ENCODE measurements at places on chromosomes 6 and 20.

- DNase-seq: no peak
Measured at GRCh38 chr6:149368065-149368464, 32.0 kb upstream of the SUMO4 start.

- DNase-seq: no peak
Measured at GRCh38 chr6:125639466-125640020, 109.9 kb upstream of the HEY2 start.

GRCh38 chr6:24683297-24684296, 16.7 kb downstream of the ACOT13 start:
- DNase-seq: no peak

GRCh38 chr6:71480577-71480976, 192.0 kb downstream of the OGFRL1 start:
- DNase-seq: no peak

- DNase-seq: no peak
Measured at GRCh38 chr6:82248273-82248735, 760 bp upstream of the IBTK start.

GRCh38 chr6:158002951-158003853, 21.5 kb downstream of the SYNJ2 start:
- DNase-seq: no peak

DNA sequence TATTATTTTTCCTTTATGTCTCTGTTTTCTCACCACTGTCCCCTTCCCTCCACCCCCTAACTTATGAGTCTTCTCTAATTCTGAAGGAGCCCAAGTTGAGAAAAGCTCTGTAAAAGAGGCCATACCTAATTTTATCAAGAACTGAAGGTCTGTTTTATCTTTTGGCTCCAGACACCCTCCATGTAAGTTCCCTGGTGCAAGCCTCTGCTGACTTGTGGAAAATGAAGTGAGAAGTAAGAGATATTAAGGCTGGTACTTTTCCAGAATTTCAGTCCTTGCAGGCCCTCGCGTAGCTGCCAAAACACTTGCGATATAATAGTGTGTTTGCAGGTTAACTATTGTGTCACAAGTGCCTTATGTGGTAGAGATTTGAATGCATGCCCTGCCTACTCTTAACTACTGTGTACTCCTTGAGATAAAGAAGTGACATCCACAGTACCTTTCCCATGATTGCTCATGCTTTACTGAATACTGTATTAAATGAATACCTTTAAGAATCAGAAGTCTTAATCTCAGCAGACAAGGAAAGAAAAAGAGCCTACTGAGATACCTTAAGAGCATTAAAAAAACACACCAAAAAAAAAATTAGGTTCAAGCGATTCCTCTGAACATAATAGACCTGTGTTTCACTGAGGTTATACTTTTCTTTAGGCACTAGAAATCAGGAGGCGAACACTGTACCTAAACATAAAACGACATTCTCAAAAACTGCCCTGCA, 143.6 kb upstream of the ZNF184 start:
- DNase-seq: no peak

- DNase-seq: no peak
Measured at GRCh38 chr6:37305841-37306425, 47.9 kb upstream of the RNF8 start.

DNA sequence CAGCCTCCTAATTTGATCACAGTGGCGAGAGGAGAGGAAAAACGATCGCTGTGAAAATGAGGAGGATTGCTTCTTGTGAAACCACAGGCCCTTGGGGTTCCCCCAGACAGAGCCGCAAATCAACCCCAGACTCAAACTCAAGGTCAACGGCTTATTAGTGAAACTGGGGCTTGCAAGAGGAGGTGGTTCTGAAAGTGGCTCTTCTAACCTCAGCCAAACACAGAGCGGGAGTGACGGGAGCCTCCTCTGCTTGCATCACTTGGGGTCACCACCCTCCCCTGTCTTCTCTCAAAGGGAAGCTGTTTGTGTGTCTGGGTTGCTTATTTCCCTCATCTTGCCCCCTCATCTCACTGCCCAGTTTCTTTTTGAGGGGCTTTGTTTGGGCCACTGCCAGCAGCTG, 28.7 kb downstream of the SAYSD1 start:
- DNase-seq: no peak

GRCh38 chr6:65199683-65200082, 507.3 kb downstream of the EYS start:
- DNase-seq: no peak

DNA sequence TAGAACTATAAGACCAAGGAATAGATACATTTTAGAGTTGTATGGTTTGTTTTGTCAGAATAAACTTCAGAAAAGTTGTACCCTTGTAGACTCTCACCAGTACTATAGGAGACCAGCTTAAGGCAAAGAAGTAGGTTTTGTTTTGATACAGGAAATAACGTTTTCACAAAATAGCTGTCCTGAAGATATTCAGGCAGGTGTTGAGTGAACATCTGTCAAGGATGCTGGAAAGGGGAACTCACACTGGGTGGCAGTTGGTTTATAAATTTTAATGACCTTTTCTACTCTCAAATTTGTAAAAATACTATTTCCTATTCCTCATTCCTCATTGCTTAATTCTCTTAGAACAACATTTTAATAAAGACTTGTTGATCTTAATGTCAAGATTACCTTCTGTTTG, 174.0 kb upstream of the MAN1A1 start:
- no peak for DNase-seq

GRCh38 chr20:62925420-62926228, 681 bp downstream of the DIDO1 start:
- no peak for DNase-seq

- no peak for DNase-seq
Measured at GRCh38 chr20:62522748-62523396, 47.1 kb upstream of the GATA5 start.

DNA sequence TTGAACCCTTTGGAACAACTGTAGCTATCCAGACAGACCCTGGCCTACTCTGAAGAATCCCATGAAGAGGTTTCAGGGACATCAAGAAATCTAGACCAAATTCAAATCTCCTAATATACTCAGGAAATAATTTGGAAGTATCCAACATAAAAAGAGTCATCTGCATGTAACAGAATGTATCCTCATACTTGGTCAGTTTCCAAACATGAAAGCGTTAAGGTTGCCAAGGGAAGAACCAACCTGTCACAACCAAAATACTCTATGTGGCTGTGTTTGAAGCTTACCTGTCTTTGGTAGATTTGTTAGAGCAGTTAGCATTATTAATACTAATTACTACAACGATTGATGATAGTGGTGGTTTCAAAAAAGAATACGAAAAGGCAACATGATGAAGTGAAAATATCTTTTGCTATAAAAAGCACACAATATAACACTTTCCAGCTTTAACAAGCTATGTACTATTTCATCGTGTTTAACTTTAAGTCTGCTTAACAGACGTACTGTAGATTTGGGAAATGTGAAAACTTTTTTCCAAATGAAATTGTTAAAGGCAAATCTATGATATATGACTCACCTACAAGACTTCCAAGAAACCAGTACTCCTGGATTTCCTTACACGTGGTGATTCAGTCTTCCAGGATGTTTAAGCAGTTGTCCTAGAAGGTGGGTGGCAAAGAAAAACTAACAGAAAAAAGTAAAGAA, 46.6 kb upstream of the ENPP1 start:
- no peak for DNase-seq

DNA sequence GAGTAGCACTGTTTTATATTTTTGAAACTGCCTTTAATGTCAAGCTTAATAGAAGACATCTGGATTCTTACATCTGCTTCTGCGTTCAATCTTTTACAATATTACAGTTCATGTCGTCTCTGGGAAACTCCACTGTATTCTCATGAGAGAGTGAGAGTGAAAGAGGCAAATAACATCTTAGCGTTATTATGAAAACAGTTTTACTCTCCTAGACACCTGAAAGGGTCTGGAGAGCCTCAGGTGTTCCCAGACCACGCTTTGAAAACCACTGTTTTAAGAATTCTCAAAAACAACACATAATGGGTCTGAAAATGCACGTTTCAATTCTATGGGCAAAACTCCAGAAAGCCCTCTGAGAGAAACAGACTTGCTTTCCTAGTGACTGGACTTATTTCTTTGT, 63.3 kb downstream of the ARHGAP18 start:
- no peak for DNase-seq

DNA sequence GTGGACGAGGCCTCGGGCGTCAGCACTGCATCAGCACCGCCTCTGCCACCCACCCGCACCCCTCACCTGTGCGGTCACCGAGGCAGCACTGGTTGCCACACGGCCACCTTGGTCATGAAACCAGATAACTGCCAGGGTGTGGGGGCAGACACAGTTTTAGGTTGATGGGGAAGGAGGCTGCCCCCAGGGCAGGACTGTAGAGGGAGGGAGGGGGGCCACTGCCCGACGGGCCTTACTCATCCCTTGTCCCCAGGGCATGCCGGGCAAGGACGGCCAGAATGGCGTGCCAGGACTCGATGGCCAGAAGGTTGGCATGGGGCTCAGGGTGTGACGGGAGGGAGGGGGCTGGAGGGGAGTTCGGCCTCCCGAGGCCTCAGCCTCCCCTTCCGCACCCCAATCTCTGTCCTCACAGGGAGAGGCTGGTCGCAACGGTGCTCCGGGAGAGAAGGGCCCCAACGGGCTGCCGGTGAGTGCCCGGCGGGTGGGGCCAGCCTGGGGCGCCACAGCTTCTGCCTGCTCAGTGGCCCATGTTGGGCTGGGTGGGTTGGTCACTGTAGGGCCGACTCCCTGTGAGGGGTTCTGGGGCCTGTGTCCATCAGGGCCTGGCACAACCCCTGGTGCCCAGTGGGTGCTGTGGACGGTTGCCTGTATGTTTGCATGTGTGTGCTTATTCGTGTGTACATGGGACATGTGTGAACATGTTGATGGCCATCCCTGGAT, 11.8 kb downstream of the COL9A3 start:
- DNase-seq: no peak

DNA sequence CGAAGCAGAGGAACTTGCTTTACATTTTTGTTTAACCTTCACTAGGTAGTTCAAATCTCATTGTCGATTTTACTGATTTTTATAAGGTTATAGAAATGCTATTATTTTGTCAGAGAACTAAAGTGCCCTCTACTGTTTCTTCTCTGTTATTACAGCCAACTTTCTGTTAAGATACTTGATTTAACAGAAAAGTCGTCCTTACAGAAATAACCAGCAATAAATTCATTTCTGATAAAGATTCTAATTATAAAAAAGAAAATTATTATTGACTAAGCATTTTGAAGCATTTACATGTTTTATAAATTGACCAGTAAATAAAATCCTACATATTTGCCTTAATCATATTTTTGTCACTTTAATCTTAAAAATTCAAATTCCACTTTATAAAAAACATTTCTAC, 60.8 kb downstream of the OGFRL1 start:
- no peak for DNase-seq

- peak; percentile 82 for DNase-seq
Measured at GRCh38 chr6:15464211-15464725, 198.6 kb downstream of the DTNBP1 start.

DNA sequence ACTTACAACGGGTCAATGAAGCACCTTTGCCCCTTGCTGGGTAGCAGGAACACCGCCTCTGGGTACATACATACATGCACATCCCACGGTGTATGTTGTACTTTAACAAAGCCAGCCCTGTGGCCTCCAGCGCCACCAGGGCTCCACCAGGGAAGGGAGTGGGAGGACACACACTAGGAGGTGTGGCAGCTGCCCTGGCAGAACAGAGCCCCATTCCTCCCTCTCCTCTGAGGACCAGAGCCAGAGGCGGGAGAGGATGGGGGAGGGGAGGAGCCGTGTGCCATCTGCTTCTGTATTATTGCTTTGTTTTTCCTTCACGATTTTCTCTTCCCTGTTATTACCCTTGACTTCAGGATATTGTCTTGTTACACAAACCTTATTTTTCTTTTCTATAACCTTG, 105.8 kb upstream of the TRAF3IP2 start:
- DNase-seq: no peak

GRCh38 chr6:30932665-30933365, 845 bp upstream of the SFTA2 start:
- DNase-seq: no peak

DNA sequence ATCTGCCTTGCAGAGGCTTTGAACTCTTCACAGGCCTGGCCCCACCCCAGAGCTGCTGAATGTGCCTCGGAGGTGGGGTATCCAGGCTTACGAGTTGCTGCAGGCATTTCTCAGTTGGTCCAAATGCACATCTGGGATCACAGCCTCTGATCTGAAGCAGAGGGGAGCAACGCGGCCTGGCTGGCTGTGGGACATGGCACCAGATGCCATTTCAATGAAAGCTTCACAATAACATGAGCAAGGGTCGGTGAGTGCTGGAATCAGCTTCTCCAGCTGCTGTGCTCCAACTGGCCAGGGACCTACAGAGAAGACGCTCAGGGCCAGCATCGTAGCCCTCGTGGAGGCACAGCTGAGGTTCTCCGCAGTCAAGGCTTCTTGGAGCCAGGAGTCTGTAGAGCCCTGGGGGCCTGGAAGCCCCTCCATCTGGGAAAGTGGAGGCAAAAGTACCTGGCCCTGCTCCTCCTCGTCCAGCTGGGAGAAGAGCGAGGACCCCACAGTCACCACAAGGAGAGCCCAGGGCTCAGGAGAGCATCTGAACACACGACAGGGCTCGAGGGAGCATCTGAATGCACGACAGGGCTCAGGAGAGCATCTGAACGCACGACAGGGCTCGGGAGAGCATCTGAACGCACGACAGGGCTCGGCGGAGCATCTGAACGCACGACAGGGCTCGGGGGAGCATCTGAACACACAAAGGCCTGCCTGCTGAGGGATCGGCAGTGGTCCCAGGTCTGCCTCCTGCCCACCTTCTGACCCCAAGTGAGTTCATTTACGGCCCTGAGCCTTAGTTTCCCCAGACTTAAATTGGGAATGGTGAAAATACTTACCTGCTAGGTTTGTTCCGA, 165.2 kb downstream of the DLL1 start:
- peak; percentile 93 for DNase-seq

DNA sequence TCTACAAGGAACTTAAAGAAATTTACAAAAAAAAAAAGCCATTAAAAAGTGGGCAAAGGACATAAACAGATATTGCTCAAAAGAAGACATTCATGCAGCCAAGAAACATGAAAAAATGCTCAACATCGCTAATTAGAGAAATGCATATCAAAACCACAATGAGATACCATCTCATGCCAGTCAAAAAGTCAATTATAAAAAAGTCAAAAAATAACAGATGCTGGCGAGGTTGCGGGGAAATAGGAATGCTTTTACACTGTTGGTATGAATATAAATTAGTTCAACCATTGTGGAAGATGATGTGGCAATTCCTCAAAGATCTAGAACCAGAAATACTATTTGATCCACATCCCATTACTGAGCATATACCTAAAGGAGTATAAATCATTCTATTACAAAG, 411.9 kb upstream of the MARCKS start:
- DNase-seq: no peak

DNA sequence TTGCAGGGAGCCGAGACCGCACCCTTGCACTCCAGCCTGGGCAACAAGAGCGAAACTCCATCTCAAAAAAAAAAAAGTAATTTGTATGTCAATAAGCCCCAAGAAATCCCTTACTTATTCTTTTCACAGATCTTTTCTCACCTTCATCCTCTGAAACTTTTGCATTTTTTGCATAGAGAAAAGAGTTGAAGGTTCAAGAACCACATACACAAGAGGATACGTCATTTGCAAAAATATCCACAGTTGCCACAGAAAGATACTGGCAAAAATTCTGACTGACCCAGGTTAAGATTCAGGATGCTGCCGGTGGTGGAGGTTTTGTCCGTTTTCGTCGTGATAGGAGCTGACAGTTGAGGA, 94.5 kb downstream of the ZMYND8 start:
- no peak for DNase-seq

- no peak for DNase-seq
Measured at GRCh38 chr20:14507711-14508110, 170.3 kb upstream of the FLRT3 start.

GRCh38 chr20:49313283-49313682, 35.4 kb upstream of the ZNFX1 start:
- DNase-seq: no peak

Data from vagina (tissue), 2 donors.